ENCODE measurements at places on chromosomes 6 and 20.

- DNase-seq, result no peak
Measured at GRCh38 chr20:20204256-20204655, 151.9 kb downstream of the CFAP61 start.

DNA sequence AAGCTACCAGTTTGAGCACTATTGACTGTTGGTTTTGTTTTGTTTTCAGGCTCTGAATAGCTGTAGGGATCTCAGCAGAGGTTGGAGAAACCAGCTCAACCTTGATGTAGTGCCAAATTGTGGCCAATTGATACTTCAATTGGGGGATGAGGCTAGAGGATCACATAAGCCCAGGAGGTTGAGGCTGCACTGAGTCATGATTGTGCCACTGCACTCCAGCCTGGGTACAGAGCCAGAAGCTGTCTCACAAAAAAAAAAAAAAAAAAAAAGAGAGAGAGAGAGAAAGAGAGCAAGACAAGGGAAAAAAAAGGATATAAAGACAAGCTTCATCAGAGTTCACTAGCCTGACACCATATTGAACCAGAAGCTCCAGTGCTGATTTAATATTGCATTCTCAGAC lies 702.1 kb downstream of the FRK start:
- DNase-seq, result no peak

- DNase-seq, result no peak
Measured at GRCh38 chr6:159807150-159807858, 7.2 kb downstream of the PNLDC1 start.

GRCh38 chr6:112257178-112257855 lies 3.0 kb upstream of the LAMA4 start:
- no peak for DNase-seq

- DNase-seq, result no peak
Measured at GRCh38 chr6:156347246-156347645, 429.9 kb upstream of the ARID1B start.

DNA sequence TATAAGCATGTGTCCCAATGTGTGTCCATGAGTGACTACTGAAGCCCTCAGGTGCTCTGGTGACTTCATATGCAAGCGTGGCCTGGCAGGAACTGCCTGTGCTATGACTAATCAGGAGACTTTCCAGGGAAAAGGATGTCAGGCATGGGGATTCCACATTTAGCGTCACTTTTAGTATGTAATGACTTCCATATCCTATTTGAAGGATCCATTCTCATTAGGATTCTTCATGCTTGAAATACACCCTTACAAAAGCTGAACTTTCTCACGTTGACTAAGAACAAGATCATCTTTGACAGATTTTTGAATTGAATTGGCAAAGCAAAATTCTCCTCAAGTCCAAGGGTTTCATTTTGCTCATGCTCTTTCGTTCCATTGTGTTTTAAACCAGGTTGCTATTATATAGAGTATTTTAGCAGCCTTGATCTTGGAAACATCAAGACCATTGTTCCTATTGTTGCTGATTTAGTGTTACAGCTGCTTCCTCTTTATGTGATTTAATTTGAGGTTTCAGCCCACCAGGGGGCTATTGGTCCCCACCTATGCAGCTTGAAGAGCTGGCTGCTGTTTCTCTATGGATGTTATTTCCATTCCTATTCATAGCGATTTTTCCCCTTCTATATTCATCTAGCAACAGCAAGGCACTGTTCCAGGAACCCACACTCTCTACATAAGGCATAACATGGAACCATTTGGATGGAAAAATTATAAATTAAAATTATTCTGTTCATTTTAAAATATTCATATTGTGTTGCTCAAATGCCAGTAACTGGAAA lies 418.6 kb downstream of the CDKAL1 start:
- DNase-seq, result peak; percentile 26

DNA sequence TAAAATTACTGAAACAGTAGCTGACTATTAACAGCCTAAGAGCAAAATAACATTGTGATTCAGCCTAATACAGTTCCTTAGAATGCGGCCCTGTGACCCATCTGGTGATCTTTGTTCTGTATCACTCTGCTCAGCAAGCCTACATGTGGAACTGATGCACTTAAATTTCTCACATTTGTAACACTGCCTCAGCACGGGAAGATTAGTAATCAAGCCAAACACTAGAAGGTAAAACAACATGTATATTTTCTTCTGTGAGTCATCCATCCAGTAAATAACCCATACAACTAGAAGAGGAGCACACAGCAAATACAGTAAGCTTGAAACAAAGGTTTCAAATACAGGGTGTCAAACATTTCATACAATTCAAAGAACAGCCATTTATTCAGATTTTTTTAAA lies 189.7 kb upstream of the NOX3 start:
- no peak for DNase-seq

GRCh38 chr20:61437280-61438206 lies 185.5 kb downstream of the CDH4 start:
- peak; percentile 82 for DNase-seq

DNA sequence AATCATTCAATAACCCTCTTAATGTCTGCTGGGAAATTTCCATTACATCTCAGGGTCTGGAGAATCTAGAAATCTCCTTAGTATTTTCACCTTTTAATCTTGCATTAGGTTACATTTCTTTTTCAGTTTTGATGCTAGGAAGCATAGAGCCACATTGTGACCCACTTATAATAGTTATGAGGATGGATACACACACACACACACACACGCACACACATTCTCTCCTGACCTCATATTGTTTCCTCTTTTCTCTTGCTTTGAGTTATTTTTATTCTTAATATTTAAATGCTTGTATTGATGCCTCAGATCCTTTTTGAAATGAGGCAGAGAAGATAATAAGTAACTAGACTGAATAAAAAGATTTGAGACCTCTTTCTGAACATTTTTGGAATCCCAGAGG lies 128.4 kb downstream of the KLHL32 start:
- no peak for DNase-seq

- no peak for DNase-seq
Measured at GRCh38 chr6:126767711-126768110, 350.8 kb upstream of the RSPO3 start.

GRCh38 chr20:32343439-32343838 lies 14.7 kb upstream of the ASXL1 start:
- no peak for DNase-seq

DNA sequence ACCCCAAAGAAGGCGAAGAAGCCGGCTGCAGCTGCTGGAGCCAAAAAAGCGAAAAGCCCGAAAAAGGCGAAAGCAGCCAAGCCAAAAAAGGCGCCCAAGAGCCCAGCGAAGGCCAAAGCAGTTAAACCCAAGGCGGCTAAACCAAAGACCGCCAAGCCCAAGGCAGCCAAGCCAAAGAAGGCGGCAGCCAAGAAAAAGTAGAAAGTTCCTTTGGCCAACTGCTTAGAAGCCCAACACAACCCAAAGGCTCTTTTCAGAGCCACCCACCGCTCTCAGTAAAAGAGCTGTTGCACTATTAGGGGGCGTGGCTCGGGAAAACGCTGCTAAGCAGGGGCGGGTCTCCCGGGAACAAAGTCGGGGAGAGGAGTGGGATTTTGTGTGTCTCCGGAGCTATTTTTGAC lies 69.6 kb downstream of the HFE start:
- peak; percentile 92 for DNase-seq

GRCh38 chr6:153960281-153960680 lies 78.8 kb upstream of the OPRM1 start:
- DNase-seq, result no peak

DNA sequence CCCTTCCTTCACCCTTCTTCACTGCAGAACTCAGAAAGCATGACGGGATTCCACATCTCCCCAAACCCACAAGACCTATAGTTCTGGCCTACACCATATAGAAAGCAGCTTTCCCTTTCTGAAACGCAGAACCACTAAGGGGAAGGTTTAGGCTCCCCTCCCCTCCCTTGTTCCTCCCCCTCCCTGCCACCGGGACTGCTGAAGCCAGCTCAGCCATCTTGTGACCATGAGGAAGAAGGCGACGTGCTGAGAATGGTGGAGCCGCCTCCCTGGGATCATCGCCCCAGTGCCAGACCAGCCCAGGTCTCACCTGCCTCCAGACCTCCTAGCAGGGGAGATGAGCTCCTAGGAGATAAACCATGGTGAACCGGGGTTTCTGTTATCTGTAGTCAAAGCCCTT lies 19.6 kb downstream of the SERPINB6 start:
- no peak for DNase-seq

DNA sequence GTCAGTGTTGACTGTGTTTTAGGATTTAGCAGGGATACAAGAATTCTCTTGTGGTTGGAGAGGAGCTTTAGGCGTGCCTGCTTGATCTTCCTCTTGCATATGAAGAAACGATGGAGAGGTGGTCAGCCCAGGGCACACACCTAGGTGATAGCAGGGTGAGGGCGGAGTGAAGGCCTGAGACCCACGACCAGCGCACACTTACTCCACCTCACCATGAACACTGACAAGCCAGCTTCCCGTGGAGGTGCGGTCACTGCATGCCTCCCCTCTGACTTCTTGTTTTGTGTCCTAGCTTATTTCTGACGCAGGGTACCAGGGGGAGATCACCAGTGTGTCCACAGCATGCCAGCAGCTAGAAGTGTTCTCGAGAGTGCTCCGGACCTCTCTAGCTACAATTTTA lies 8.1 kb downstream of the NELFCD start:
- DNase-seq, result no peak

DNA sequence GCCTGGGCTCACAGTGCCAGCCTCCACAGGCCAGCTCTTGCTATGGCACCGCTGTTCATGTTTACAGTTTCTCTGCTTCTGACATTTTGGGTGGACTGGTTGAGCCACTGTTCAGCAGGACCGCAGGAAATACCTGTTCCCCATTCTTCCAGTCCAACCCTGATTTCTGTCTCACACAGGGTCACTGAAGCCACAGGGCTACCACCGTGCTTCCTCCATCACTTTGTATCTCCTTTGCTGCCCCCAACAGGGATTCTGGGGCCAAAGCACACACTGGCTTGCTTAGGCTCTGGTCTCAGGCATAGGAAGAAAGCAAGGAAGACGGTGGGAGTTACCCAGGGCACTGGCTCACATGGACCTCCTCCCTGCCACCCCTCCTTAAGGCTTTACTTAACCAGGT lies 164.5 kb downstream of the UNC5CL start:
- peak; percentile 66 for DNase-seq

DNA sequence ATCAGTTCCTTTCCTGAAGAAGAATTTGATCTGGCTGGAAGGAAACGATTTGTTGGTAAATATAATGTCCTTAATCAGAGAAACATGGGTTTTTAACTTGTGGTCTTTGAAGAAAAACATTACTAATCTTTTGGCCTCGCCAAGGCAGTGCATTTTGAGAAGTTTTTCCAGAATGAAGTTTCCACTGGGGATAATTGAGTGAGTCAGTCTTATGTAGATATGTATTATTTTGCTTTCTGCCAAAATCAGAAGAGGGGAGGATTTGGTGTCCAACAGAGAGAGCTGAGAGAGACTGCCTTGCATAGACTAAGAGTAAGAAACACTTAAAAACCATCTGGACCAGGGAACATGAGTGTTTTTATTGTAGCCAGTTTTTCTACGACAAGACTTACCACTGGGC lies 79.9 kb downstream of the FNDC1 start:
- DNase-seq, result no peak

- DNase-seq, result no peak
Measured at GRCh38 chr6:114310053-114310452, 32.8 kb downstream of the HS3ST5 start.

DNA sequence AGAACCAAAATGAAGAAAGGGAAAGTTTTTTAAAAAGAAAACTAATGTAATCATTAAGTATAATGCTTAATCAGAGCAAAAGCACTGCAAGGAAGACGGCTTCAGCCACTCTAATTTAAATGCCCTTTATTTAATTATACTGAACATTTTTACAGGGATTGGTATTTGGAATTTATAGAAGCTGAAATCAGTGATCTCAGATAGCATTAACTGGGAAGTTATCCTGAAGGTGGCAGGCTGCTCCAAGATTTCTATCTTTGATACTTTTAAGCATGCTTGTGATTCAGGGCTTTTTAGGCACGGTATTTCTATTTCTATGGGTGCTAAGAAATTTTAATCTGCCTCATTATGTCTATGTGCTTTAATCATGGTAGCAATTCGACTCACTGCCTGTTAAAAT lies 1.3 kb upstream of the NDUFAF4 start:
- DNase-seq, result peak; percentile 40

- peak; percentile 23 for DNase-seq
Measured at GRCh38 chr6:106799031-106799894, 169.9 kb downstream of the QRSL1 start.

DNA sequence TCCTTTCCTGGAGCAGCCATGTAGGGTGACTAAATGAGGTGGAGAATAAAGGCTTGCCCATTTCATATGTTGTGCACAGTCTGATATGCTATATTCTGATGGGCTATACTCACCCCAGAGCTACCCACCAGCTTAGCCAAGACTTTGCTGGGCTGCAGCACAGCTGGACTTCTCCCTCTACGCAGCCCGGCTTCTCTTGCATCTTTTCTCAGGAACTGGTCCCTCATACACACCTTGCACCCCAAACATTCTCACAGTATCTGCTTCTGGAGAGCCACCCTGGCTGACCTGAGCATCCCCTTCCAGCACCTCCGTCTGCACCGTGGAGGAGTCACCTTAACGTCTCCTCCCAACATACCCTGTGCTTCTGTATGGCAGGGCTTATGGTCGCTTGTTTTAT lies 150.8 kb upstream of the PMEPA1 start:
- no peak for DNase-seq

- DNase-seq, result no peak
Measured at GRCh38 chr6:25944688-25945574, 14.4 kb upstream of the SLC17A2 start.

DNA sequence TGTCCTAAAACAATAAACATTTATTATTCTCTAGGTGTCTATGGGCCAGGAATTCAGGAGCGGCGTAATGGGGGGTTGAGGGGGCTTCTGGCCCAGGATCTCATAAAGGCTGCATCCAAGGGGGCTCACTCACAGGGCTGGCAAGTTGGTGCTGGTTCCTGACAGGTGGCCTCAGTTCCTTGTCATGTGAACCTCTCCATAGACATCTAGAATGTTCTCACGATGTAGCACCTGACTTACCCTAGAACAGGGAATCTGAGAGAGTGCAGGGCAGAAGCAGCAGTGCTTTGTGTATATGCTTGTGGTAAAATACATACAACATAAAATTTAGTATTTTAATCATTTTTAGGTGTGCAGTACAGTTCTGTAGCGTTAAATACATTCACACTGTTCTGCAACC lies 57.1 kb downstream of the PHF20 start:
- DNase-seq, result no peak

GRCh38 chr20:63372971-63373885 lies 12.1 kb upstream of the CHRNA4 start:
- no peak for DNase-seq

DNA sequence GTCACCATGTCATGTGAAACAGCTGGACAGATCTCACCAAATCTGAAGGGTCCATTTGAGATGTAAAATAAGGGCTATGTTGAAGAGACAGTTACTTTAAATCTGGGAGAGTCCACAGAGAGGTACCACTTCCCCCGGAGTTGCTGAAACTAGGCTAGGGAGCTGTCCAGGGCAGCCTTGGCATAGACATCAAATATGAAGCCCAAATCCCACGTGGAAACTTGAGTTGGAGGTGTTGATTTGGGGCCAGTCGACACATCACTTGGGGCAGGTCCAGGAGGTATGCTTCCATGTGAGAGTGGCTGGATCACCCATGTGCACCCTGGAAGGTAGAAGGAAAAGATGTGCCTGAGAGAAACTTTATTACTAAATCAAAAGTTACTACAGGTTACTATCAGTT lies 12.0 kb upstream of the SERPINB9 start:
- DNase-seq, result no peak

Data from neural progenitor cell (in vitro differentiated cells).